Stimulated activated CD4-positive, alpha-beta T cell treated with anti-CD3 and anti-CD28 coated beads, Interleukin-1b, Interleukin-23, amount 100 ng/mL, for 1 hour (primary cell): ENCODE measurements at places on chromosomes 16 and 17.

DNA sequence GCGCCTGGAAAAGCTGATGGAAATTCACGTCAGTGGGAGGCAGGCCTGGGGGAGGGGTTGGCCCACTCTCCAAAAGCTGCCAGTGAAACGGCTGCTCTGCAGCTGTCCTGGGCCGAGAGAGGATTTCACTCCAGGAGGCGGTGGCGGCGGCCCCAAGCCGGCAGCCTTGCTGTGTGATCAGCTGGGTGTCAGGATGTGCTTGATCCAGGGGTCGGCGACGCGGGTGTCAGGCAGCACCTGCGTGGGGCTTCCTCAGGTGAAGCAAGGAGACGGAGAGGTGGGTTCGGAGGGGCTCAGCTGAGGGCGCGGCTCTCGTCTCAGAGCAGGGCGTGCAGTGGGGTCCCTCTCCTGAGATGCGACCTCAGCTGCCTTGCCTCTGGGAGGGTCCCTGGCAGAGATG, 7.0 kb downstream of the CBFA2T3 start:
- no peak for DNase-seq

DNA sequence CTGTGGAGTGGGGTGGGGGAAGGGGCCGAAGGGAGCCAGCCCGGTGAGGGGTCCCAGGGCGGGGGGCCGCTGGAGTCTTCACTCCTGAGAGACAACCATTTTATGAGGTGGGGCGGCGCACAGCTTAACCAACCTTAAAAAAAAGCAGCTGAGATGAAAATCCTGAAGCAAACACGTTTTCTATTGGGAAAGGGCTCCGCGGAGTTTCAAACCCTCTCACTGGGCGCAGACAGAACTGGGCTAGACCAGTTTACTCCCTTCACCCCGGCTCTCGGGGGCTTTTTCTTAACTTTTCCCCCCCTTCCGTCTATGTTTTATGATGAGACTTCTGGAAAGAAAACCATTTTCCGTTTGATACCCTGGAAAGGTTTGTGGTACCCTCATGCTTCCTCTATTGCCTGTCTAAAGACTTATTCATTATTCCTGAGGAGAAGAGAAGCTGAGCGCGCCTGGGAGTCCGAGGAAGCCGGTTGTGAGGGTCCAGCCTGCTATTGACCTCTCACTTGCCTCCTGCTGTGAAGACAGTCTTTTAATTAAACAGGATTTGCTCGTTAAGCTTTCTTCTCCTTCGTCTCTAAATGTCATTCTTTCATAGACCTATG, 482 bp upstream of the SSH2 start:
- DNase-seq, result no peak

DNA sequence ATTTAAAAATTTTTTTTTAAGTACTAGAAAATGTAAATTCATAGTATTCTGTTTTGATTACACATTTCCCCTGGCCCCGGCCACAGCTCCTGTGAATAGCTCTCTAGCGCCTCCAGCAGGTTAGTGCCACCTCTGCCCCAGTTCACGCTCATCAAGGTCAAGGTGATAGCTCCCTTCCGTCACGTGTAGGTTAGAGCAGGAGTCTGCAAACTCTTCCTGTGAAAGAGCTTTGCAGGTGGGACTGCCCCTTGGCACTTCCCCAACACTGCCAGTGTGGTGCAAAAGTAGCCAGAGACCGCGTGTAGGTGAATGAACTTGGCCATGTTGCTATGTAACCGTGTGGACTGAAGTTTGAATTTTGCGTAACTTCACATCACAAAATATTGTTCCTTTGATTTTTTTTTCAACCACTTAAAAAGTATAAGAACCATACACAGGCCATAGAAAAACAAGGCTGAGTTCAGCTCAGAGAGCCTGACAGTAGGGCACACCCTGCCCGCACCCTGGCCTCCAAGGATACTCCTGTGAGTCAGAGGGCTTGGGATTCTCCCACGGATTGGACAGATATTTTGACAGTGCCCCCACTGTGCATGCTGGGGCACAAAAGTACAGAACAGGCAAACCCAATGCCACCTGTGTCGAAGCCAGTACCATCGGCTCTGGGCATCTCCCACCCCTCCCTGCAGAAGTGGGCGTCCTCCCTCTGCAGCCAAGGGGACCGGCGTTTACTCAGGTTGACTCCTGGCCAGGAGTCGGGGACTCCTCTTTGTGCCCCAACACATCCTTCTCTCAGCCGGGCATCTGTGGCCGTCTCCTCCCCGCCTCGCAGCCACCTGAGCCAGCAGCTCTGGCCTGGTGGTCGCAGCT, 92.0 kb upstream of the CHMP6 start:
- peak; percentile 63 for DNase-seq

DNA sequence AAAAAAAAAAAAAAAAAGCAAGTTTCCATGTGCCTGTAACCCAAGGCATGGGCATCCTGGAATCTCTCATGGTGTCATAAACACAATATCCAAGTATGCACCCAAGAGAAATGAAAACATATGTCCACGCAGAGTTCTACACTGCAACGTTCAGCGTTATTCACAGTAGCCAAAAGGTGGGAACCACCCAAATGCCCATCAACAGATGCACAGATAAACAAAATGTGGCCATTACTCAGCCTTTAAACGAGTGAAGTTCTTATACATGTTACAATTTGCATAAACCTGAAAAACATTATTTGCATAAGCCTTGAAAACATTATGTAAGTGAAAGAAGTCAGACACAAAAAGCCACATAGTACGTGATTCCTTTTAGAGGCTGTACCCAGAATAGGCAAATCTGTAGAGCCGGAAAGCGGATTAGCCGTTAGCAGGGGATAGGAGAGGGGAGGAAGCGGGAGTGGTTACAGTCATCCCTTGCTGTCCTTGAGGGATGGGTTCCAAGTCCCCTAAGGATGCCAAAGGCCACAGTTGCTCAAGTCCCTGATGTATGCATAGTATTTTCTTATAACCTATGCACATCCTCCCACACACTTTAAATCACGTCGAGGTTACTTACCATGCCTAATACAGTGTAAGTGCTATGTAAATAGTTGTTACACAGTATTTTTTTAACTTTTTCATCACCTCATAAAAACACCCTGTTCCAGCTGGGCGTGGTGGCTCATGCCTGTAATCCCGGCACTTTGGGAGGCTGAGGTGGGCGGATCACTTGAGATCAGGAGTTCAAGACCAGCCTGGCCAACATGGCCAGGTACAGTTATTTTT, 47.3 kb upstream of the DNAH17 start:
- DNase-seq, result no peak

GRCh38 chr17:44006272-44006597, 1.8 kb downstream of the NAGS start:
- no peak for DNase-seq

- no peak for DNase-seq
Observed at GRCh38 chr16:9363520-9363919, 272.1 kb downstream of the HAPSTR1 start.

GRCh38 chr16:924063-924462, 46.7 kb downstream of the LMF1 start:
- DNase-seq, result no peak

GRCh38 chr17:61183793-61184192, 215.8 kb upstream of the TBX2 start:
- DNase-seq, result no peak

DNA sequence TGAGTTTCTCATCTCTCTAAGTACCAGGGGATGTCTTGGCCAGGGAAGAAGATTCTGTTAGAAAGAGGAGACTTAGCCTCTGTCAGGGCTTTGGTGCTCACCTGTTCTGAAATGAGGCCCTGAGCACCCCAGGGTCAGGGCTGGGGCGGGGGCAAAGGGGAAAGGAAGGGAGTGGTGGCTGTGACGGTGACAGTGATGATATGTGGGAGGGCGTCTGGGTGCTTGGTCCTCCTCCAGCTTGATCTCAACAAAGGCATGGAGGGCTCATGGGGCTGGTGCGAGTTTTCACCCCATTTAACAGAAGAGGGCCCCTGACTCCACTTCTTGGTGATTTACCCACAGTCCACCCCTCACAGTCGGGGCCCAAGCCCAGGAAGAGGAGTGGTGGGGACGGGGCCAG, 15.1 kb downstream of the SOX8 start:
- no peak for DNase-seq

- DNase-seq, result no peak
Observed at GRCh38 chr17:15944759-15945526, at the start of gene ADORA2B. Gene ADORA2B (plus strand): TSS chr17:15945130. CDS start chr17:15945249, 119 bp downstream.

GRCh38 chr16:56824331-56824730, 40.7 kb upstream of the SLC12A3 start:
- no peak for DNase-seq

GRCh38 chr17:57360266-57360665, 103.9 kb downstream of the MSI2 start:
- no peak for DNase-seq

DNA sequence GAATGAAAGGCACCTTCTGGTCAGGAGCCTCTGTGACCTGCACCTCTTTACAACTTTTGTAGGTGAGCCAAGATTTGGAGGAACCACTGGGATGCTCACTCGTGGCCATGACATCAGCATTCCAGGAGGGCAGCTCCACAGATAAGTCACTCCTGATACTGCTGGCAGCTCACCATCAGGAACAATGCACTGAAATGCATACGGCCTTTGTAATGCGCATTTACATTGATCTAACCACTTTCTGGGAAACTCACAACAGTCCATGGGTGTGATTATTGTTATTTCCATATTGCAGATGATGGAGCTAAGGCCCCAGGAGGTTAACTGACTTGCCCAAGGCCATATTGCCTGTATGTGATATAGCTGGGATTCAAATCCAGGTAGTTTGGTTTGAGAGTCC, 34.3 kb upstream of the PMFBP1 start:
- no peak for DNase-seq

GRCh38 chr16:75288596-75289120, 37.2 kb upstream of the BCAR1 start:
- DNase-seq, result no peak

DNA sequence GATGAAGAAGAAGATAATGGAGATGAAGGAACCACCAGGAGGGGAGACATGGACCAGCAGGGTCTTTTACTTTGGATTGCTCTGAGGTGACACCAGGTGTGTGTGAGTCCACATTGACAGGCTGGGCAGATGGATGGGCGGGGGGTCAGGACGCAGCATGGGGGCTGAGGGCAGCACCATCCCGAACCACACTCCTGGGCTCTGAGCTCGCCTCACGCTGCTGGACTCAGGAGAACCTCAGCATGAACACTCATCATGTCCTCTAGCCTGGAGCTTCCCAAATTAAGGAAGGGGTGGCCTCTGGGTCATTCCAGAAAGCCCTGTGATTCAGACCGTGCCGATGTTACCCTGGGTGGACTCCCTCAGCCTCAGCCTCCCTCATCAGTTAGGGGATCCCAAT, 50.4 kb upstream of the MAP3K14 start:
- DNase-seq, result no peak

GRCh38 chr16:52463904-52464303, 83.0 kb downstream of the TOX3 start:
- DNase-seq, result no peak

GRCh38 chr17:82443465-82444283, 6.9 kb downstream of the CYBC1 start:
- DNase-seq, result no peak

DNA sequence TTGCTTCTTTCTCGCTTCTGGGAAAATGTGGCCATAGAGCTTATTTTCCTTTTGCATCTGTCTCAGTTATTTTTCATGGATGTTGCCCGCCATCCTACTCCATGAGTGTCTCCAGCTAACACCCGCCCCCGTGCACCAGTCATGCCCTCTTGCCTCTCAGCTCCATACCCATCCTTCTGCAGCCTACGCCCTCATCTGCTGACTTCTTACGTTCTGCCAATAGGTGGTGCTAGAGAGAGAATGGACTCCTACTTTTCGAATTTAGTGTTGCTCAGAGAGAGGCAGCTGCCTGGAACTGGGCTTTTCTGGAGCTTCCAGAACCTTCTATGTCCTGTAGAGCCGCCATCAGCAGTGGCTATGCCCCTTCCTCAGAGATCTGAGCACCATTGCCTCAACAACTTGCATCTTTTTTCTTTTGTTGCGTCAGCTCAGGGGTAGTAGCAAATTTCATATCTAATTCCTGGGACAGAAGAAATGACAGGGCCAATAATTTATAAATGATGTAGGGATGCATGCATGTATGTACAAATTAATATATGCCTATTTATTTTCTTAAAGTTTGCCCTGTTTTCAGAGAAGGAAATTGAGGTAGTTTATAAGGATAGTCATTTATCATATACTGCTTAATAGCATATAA, 119.7 kb upstream of the MYOCD start:
- no peak for DNase-seq

- no peak for DNase-seq
Observed at GRCh38 chr17:5210614-5211252, 19.1 kb upstream of the ZNF594 start.

GRCh38 chr17:5598457-5598856, 14.1 kb upstream of the NLRP1 start:
- no peak for DNase-seq

DNA sequence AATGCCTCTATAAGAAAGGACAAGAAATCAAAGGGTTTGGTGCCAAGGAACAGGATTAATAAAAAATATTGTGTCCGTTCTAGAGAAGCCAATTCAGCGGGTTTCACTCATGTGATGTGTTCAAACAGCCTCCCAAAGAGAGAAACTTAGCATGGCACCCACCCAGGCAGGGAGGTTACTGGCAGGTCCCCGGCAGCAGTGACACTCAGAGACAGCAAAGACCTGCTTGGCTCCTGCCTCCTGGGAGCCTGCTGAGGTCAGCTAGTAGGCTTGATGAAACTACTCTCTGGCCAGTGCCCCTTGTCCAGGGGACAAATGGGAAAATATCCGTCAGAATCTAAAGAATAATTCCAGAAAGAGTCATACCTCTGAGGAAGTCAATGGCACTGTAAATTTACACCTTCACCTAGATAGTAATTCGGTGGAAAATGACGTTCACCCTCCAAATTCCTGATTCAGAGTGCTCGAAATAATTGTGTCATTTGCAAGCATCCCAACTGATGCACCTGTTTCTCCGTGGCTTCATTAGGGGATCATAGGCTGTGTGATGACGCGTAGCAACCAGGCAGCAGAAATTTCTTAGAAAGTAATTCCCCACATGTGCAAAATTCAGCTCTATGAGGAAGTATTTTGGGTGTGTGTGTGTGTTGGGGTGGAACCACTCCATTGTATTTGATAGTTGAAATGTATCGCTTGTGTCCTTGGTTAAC, 481.5 kb upstream of the ZFHX3 start:
- no peak for DNase-seq

GRCh38 chr16:47873434-47873833, 282.4 kb downstream of the ABCC12 start:
- no peak for DNase-seq
